ENCODE measurements at places on chromosomes 4 and X.

GRCh38 chr4:183249854-183250253 lies 70.2 kb downstream of the CLDN22 start:
- no peak for DNase-seq

- no peak for DNase-seq
Observed at GRCh38 chrX:69153060-69153730, 12.1 kb downstream of the PJA1 start.

- no peak for DNase-seq
Observed at GRCh38 chr4:26936284-26937065, 75.8 kb downstream of the STIM2 start.

DNA sequence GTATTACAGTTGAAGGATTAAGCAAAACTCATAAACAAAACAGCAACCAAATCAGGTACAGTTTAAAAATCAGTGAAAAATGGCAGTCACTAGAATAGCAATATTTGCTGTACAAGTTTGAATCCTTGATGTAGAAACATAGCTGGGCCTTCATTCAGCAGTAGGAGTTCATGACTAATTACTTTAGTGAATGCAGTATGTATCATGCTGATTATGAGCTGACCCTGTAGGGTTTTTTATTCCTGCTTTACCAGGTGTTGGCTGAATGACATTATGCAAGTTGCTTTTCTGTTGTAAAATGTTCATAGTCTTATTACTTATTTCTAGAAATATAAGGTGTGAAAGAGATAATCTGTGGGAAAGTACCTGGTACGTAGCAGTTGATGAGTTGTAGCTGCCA lies 179.6 kb downstream of the CCSER1 start:
- DNase-seq: no peak

All from GM12864 (cell line).